OCI-LY7 (cell line): ENCODE measurements at places on chromosomes 4 and X.

DNA sequence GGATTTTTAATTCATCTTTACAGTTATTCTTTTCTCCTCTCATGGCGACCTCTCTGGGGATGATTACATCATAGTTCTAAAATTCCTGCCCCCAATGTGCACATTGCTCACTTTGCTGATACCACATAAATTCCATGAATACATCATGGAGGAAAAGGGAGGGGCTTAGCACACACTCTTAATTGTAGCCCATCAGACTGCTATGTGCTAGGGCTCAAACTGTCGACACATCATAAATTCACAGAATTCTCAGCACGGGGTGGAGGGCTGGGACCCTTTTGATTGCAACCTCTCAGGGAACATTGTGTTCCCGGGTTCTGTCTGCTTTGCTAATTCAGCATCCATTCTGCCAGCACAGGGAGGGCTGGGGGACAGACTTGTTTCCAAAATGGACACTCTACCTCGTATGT, 592.9 kb downstream of the BCOR start:
- DNase-seq, result no peak

DNA sequence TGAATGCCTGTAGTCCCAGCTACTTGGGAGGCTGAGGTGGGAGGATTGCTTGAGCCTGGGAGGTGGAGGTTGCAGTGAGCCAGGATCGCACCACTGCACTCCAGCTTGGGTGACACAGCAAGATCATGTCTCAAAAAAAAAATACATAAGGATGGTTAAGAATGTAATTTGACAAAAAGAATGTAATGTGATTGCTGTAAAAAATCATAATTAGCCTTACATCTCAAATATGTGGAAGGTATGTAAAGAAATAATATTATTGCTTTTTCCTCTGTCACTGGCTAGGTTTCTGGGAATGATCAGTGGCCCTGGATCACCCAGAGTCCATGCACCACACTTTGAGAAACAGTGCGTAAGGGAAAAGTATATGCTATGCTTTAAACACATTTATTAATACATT, 106.1 kb upstream of the C1GALT1C1 start:
- DNase-seq, result no peak

DNA sequence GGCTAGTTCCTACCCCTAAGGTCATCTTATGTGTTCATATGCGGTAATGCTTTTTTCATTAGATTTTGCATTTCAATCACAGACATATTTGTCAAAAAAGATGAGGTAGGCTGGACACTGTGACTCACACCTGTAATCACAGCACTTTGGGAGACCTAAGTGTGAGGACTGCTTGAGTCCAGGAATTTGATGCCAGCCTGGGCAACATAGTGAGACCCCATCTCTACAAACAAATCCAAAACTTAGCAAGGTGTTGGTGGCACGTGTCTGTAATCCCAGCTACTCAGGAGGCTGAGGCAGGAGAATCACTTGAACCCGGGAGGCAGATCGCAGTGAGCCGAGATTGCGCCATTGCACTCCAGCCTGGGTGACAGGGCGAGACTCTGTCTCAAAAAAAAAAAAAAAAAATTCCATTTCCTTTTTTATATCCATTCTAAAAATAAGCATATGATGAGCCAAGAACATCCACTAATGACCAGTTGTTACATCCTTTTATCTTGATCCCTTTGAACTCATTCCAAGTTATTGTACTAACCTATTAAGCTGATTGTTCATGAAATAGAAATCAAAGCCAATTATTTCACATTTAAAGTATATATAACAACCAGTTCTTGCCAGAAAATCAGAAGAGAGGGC, 23.4 kb downstream of the PGAM4 start:
- DNase-seq, result no peak

GRCh38 chr4:182895791-182896292, 21.3 kb downstream of the DCTD start:
- no peak for DNase-seq
